ENCODE measurements at places on chromosomes 3 and 15.

DNA sequence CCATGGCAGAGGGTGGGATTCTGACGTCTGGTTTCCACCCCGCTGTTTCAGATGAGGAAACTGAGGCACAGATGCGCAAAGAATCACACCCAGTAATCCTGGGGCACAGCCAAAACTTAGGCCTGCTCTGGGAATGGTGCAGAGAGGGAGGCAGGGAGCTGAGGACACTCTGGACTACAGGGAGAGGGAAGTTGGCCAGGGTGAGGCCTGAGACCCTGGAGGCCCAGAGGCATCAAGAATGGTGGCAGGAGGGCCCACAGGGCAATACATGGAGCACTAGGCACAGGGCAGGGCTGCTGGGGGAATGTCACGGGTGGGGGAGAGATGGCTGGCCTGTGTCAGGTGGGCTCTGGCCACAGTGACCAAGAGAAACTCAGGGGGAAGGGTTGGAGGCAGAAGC, 63.6 kb downstream of the TLE3 start:
- DNase-seq: no peak

DNA sequence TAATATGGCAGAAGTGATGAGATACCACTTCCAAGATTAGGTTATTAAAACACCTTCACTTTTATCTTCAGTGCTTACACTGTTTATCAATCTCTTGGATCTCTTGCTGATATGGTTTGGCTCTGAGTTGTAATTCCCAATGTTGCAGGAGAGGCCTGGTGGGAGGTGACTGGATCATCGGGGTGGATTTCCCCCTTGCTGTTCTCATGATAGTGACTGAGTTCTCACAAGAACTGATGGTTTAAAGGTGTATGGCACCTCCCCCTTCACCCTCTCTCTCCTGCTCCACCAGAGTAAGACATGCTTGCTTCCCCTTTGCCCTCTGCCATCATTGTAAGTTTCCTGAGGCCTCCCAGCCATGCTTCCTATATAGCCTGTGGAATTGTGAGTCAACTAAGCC, 11.8 kb downstream of the GOLIM4 start:
- no peak for DNase-seq

DNA sequence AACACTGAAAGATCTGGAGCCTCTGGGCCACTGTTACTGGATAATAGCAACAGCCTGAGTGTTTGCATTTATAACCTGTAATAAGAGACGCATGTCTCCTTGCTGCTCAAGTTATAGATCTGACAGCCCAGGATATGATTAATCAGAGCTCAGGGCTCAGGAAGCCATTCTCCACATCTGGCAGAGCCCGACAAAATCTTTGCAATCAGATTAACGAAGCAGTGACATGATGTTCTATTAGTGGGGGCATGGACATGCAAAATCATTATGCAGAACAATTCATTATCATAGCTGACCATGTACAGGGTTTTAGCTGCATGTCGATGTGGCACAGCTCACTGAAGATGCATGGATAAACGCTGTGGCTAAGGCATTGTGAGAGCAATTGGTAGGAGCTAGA, 730.3 kb downstream of the ZNF385D start:
- no peak for DNase-seq

DNA sequence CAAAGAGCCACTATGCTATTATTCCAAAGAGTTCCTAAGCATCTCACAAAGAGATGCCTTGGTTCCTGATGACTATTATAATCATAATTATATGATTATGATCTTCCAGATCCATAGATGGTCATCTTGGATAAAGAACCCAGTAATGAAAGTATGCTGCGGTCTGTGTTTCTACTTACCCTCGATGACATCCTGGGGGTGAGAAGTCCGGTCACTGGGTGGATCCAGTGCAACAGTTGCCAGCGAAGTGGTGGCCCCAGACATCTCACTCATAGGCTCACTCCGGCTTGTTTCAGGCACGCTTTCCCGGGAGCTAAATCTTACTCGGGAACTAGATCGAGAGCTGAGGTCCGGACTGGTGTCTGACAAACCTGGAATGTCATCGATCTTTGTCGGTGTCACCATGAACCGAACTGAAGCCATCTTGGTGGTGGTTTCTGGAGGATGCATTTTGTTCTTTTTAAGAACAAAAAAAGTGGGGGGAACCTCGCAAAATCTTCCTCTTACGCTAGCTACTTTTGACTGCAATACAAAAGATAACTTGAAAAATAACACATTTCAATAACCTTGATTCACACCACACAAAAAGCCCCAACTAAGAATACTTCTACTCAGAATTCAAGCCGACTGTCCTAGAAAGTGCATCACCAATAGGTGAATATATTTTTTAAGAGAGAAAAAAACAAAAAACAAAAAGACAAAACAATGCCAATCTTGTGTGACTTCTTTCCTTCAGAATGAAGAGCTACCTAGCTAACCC, 1.2 kb downstream of the SLC12A6 start:
- no peak for DNase-seq

DNA sequence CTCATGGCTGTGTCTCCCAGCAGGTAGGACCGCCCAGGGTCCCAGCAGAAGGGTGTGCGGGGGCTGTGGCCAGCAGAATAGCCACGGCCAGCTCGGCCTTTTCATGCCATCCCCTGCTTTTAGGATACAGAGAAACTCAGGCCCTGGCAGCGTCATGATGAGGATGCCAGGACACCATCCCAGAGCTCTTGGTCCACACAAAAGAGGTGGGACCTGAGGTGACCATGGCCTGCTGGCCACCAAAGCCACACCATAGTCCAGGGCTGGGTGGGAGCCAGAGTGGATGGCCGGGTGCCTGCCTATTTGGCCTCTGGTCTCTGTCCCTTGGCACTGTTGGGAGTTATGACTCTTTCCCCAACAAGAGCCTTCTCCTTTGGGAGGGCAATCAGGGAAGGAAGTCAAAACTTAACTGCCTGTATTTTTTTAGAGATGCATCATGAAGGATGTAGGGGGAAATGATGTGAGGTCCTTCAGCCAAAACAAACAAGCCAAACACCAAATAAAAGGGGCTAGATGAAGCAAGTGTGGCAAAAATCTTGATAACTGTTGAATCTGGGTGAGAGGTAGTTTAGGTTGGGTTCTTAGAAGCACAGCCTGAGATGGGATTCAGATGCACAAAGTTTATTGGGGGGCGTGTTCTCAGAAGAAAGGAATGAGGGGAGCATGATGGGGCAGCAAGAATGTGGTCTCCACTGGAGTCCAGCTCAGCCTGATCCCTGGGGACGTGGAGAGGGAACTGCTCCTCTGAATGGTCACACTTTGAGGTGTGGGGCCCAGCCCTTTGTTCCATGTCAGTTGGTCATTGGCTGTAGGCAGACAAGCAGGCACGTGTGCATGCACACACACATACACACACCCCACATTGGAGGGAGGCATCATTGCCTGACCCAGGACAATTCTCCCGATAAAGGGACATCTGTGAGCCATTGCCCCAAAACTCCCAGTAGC, 33.2 kb downstream of the SMAD6 start:
- DNase-seq: no peak

- no peak for DNase-seq
Observed at GRCh38 chr3:161215185-161215584, 5.9 kb upstream of the NMD3 start.

GRCh38 chr3:48567090-48567489, 3.5 kb upstream of the UCN2 start:
- DNase-seq: no peak

DNA sequence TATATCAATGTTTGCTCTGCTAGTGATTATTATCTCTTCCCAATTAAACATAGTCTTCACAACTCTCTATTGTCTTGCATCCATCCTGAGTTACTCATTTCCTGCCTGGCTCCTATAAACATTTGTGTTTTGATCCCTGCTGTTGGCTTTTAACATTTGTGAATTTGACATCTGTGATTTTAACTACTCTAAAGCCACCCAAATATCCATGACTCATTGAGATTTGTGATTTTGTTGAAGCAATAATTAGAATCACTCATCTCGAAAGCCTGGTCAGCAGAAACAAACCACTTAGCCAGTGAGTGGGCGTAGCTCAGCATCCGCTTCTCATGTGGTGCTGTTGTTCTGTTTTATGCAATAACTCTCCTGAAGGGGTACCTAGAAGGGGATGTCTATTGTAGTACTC, 174.3 kb upstream of the ZBTB20 start:
- DNase-seq: peak; percentile 58

- DNase-seq: no peak
Observed at GRCh38 chr3:41350441-41350840, 151.1 kb downstream of the CTNNB1 start.

- no peak for DNase-seq
Observed at GRCh38 chr15:43974852-43975251, 148.1 kb downstream of the WDR76 start.

DNA sequence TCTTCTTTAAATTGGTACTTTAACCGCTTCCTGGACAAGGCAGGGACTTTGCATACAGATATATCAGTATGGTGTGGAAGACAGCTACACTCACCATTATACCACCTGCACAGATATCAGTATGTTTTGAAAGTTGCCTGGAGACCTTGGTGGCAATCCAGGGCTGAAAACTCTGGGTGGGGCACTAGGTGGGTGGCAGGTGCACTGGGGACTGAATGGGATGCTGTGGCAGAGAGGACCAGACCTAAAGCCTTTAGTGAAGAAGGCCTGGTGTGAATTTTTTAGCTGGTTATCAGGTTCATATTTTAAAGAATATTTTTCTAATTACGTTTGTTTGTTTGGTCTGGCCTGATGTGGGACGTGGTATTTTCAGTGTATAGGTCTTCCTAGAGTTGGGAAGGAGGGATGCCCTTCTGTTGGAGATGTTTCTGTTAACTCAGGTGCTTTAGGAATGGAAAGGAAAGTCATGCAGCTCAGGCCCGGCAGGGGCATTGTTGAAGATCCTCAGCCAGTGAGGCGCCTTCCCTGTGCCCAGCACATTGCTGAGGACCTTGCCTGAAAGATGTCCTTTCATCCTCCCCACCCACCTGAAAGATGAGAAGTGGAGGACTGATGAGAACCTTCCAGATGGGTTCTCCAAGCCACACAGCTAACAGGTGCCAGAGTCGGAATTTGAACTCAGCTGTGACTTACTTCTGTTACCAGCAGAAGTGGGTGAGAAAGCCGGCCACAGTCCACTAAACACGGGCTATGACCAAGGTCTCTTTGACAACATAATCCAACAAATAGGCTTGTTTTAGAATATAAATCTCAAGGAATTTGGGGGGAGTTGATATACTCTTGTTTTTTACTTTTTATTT, 77.3 kb downstream of the APBA2 start:
- no peak for DNase-seq

DNA sequence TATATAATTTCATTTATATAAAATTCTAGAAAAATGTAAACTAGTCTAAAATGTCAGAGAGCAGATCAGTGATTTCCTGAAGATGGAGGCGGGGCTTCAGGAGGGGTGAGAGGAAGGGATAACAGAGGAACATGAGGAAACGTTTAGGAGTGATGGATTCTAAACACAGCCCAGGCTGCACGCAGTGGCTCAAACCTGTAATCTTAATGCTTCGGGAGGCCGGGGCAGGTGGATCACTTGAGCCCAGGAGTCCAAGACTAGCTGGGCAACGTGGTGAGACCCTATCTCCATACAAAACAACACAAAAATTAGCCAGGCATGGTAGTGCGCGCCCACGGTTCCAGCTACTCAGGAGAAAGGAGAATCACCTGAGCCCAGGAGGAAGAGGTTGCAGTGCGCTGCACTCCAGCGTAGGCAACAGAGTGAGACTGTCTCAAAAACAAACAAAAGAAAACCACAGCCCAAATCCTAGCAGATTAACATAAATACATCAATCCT, 18.0 kb upstream of the IQCF1 start:
- no peak for DNase-seq

DNA sequence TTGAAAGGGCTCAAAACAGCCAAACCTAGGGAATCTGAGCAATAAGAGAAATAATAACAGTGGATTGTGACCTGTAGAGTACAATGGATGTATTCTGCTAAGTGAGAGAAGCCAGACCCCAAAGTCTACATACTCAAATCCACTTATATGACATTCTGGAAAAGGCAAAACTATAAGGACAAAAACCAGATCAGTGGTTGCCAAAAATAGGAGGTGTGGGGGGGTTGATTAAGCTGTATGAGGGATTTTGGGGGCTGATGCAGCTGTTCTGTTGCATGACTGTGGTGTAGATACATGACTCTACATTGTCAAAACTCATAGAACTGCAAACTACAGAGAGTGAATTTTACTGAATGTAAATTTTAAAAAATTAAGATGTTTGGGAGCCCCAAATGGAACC, 20.1 kb upstream of the CGNL1 start:
- DNase-seq: no peak

Measured in BJ (cell line).